ENCODE measurements at places on chromosomes 2 and 18. TPM values are rescaled to one million over a fixed set of nuclear protein-coding genes. Genes with fewer than 3 reads are reported as not detected.

Gene ARHGAP25
- total RNA-seq = not detected

GRCh38 chr2:73217826-73218225 lies 3.8 kb downstream of the SMYD5 start:
- DNase-seq = no peak

GRCh38 chr18:76764291-76764901 lies 58.0 kb upstream of the ZNF236 start:
- no peak for DNase-seq

Gene ARHGAP15
- total RNA-seq = not detected

DNA sequence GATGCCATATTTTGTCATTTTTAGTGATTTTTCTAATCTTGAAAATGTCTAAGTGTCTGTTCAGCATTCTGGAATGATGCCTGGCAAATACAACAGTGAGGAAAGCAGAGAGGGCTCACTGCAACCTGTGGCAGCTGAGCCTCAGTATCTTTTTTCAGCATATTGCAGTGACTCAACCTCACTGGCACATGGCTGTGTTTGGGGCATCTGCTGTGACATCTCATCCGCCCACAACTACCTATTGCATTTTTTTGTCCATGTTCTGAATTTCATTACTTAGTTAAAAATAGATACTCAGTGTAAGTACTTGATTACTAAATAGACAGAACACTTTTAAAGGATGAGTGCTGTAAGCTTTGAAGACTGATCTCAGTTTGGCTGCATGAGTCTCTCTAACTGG lies 10.7 kb downstream of the BABAM2 start:
- no peak for DNase-seq

Gene GCG
- total RNA-seq = not detected

DNA sequence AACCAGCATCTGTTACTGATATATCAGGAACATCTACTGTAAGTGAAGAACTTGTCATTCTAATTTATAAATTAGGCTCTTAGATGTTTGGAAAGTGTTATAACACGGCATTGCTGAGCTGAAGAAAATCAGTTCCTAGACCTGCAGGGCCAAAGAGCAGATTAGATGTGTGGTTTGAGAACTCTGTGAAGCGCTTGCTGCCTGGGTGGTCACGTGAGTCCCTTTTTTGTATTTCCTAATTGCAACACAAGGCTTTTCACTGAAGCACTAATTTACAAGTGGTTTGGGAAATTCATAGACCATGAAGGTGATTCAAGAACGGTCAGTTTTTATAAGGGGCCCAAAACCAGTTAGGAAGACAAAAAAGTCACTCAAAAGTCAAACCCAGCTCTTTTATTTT lies 106.9 kb upstream of the SP3 start:
- no peak for DNase-seq

All from HepG2 (cell line).